CD8-positive, alpha-beta T cell (primary cell): ENCODE measurements at places on chromosomes 4 and X.

GRCh38 chr4:53280846-53281245, 85.0 kb downstream of the SCFD2 start:
- no peak for DNase-seq

- DNase-seq: no peak
These were observed 3.1 kb downstream of the TADA2B start for GRCh38 chr4:7045961-7046921.

DNA sequence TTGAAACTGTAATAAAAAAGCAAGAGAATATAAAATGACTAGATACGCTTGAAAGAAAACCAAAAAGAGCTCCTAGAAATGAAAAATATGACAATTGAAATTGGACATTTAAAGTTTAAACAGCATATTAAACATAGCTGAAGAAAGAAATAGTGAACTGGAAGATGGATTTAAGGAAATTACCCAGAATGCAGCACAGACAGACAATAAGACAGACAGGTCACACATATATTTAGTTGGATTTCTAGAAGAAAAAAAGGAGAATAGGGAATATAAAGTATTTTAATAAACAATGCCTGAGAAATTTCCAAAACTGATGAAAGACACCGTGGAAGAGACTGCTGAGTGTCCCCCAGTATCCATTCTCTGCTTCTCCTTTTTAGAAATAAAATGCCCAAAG, 6.6 kb downstream of the DUSP9 start:
- no peak for DNase-seq

DNA sequence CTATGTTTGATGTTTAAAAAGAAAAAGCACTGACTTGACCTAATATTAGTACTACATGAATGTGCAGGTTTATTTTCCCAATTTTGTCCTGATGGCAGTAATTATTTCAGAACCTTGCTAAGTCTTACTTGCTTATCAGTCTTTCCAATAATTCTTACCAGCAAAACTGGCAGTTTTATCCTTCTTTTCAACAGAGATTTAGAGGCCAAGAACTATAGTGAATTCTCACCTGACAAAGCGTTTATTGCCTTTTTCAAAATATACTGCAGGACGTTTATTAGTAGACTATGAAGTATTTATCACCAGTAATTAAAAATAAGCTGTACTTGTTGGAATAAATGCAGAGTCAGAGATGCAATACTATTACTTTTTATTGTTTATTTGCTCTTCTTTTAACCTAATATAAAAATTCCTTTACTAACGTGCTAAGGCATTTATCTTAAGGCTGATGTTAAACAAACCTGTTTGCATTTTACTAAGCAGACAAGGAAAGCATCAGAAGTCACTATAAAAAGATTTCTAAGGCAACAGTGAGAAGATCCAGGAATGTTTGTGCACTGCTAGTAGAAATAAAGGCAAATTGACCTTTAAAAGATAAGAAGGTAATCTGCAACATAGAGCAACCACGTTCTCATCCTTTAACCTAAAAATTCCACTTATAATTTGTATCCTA, 80.3 kb upstream of the NOCT start:
- no peak for DNase-seq

DNA sequence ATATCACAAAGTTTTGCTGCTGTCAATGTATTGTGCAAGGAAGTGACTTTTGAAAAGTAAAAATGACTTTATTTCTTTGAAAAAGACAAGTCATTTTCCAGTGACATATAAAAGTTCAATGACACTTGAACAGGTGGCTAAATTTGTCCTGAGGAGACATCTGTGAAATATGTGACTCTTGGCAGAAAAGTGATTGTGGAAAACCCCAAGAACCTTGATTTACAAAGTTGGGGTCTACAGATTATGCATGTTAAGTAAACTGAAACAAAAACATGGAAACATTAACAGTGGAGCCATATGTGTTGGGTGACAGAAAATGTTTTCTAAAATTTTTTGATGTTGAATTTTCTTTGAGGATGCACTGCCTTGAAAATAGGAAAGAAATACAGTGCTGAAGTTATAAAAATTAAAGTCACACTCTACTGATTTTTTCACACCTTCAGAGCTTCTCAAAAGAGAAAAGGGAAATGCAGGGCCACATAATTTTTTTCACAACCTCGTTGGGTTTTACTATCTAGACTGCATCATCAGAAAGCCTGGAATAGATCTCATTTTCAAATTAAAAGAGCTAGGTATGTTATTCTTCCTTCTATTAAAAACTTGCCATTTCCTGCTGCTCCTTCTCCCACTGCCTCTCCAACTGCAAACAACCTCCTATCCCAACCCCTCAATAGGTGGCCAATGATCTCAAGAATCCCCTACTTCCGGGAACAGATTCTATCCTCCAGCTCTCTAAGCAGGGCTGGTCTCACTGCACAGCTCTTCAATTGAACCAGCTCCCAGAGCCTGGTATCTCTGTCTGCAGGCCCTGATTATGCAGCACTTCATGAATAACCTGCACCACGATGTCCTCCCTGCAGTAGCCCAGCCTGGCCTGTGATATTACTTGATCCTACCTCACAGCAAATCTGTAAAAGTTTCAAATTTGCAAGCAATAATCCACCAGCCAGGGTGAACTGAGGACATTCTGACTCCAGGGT, 570.8 kb upstream of the CPEB2 start:
- DNase-seq: no peak

- DNase-seq: no peak
These were observed 30.8 kb upstream of the LRBA start for GRCh38 chr4:151045907-151046306.

DNA sequence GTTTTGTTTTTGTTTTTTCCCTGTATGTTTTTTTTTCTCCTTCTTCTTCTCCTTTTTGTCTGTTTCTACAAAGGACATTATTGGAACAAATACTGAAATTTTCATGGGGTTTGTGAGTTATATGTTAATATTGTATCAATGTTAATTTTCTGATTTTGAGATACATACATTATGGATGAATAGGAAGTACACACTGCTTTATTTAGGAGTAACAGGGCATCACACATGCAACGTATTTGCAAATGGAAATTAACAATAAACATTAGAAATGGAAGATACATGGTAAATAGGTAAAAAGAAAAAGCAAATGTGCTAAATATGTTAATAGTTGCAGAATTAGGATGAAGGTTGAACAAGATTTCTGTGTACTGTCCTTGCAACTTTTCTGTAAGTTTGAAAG, 477.2 kb upstream of the INTU start:
- DNase-seq: no peak

GRCh38 chr4:28730304-28730703, 1869.7 kb downstream of the STIM2 start:
- DNase-seq: no peak

DNA sequence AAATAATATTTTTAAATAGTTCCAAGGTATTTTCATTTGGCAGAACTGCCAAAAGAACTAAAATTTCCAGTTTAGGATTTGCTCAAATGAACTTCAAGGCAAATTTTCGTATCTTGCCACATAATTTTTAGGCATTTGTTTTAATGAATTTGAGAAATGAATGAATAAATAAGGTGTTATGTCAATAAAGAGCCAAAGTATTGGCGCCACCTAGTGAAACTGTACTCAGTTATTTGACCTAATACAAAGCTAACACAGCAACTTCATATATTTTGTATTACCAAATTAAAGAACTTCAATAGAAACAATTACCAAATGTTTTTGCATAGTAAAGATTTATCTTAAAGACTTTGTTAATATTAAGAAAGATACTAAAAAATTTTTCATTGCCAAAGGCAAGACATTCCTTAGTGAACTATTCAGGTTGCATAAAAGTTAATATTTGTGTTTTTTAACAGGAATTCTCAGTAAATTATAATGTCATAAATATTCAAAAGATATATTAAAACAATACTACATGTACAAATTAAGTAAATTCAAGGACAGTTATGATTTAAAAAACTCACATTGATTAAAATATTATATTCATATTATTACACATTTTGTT, 50.3 kb downstream of the STPG2 start:
- DNase-seq: no peak

GRCh38 chrX:43386875-43387274, 269.2 kb upstream of the MAOA start:
- DNase-seq: no peak

DNA sequence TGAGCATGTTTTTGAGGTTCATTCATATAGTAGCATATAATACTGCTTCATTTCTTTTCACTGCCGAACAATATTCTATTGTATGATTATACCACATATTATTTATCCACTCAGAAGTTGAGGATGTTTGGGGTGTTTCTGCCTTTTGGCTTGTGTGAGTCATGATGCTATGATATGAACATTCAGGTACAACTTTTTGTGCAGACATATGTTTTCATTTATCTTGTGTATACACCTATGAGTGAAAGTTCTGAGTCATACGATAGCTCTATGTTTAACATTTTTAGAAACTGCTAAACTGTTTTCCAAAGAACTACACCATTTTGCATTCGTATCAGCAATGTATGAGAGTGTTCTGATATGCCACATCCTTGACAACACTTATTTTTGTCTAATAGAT, 57.7 kb downstream of the SHROOM4 start:
- DNase-seq: no peak

- no peak for DNase-seq
These were observed 9.4 kb downstream of the TASL start for GRCh38 chrX:30568136-30568535.

GRCh38 chrX:154098551-154098950, 1.0 kb upstream of the MECP2 start:
- DNase-seq: no peak

GRCh38 chrX:136725441-136726104, 55.2 kb downstream of the ARHGEF6 start:
- DNase-seq: no peak

DNA sequence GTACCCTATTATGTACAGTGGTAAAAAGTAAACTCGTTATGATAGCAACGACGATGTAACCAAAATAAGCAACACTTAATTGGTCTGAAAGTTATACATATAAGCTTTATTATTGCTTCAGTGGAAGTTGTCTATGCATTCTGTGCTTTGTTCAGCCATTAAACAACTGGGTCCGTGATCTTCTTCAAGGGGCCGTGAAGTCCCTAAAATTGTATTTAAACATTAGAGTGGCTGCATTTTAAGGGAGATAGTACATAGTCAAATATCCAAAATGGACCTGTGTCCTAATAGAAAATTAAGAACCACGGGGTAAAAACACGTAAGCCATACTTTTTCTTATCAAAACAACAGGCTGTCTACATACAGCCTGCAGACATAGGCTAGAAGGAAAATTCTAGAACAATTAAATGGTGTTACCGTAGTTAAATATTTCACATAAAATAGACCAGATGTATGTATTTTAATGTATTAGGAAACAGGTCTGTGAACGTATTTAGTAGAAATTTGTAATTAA, 2.1 kb downstream of the GUCY1A1 start:
- no peak for DNase-seq

DNA sequence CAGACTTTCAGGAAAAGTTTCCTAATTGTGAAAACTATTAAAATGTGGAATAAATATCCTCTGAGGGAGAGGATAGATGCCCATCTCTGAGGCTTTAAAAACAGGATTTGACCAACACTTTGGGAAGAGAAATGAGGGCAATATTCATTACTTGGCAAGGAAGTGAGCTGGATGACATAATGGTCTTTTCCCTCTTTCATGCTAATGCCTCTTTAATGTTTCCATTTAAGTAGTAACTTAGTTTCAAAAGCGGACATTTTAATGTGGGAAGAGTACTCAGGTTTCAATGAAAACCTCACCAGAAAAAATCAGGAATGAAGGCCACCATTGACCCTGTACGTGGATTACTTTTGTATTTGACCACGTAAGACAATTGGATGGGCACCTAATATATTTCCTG, 503.3 kb downstream of the ANKRD50 start:
- no peak for DNase-seq

DNA sequence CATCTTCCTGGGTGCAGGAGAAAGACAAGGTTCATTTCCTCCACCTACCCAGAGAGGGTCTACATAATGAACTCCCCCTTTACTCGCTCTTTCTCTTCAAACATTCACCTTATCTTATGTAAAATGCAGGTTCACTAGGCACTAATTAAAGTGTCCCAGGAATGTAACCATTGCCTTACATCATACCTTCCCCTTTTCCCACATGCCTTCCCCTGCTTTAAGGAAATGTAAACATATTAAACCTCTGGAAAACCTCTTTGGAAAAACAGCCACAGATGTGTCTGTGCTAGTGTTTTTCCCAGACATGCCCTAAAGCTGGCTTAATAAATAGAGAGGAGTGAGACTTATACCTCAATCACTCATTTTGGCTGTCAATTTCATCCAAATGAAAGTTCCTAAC, 15.8 kb downstream of the TBC1D9 start:
- no peak for DNase-seq

- no peak for DNase-seq
These were observed 42.8 kb downstream of the RNF150 start for GRCh38 chr4:141090473-141090872.

DNA sequence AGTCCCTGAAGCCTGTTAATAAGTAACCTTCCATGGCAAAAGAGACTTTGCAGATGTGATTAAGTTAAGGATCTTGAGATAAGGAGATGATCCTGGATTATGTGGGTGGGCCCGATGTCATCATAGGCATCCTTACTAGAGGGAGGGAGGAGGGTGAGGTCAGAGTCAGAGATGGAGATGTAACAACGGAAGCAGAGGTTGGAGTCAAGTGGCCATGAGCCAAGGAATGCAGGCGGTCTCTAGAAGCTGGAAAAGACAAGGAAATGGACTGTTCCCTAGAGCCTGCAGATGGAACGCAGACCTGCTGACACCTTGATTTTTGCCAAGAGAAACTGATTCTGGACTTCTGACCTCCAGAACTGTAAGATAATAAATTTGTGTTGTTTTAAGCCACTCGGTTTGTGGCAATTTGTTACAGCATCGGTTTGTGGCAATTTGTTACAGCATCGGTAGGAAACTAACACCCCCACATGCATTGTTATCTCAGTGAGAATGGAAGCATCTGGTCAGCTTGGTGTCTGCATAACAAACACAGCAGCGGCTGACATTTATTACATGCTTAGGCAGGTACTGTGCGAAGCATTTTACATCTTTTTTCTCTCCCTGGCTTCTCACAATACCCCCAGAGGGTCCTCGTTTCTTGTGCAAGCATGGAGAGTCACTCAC, 55.6 kb downstream of the CLDN34 start:
- DNase-seq: no peak

DNA sequence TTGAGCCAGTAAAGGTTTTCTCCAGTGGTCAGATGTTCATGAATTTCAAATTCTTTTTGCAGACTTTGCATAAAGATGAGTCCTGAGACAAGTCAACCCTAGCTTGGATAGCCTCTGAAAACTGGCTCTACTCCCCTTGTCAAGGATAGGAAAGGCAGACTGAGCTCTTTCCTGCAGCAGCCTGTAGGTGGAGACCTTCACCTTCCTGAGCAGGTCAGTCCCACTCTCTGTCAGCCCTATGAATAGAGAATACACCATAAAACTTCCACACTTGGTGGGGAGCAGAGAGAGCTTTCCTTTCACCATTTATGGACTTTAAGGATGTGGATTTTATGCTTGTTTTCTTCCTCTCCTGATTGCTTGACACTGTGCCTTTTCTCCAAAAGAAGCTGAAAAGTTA, 41.9 kb downstream of the PCDH19 start:
- DNase-seq: no peak

GRCh38 chrX:9794495-9794894, 8.3 kb downstream of the SHROOM2 start:
- DNase-seq: no peak

- no peak for DNase-seq
These were observed 334.9 kb upstream of the ADGRL3 start for GRCh38 chr4:60865273-60865672.
